NB4 (cell line): ENCODE measurements at places on chromosomes 12 and 14.
A peak's percentile ranks its signal among the peaks of the same experiment; 100 is the strongest.

- DNase-seq = no peak
Measured at GRCh38 chr12:75725521-75726111, 214.2 kb upstream of the KRR1 start.

- DNase-seq = peak; percentile 47
Measured at GRCh38 chr14:99360774-99361595, 89.0 kb upstream of the BCL11B start.

DNA sequence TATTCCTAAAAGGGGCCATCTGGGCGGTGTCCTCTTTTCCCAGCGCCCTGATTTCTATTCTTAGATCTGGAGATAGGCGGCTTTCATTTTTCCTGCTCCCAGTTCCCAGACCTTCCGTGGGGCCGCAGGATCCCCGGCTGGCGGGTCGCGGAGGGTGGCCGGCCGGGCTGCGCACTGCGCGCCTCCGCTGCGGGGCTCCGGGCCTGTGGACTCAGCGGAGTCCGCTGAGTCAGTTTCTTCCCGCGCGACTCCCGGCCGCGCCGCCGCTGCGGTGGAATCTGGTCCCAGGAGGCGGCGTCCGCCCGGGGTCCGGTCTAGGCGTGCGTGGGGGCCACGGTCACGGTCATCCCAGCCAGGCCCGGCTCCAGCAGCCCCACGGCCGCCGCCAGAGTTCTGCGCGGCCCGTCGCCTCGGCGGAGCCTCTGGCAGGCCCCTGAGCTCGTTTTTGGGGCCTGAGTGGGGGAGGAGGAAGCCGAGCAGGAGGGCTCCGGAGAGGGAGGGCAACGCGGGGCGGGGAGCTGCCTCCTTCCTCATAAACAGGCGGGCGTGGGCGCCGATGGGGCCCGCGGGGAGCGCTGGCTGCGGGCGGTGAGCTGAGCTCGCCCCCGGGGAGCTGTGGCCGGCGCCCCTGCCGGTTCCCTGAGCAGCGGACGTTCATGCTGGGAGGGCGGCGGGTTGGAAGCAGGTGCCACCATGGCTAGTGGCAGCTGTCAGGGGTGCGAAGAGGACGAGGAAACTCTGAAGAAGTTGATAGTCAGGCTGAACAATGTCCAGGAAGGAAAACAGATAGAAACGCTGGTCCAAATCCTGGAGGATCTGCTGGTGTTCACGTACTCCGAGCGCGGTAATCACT lies at the start of gene LRRK2:
TSS of gene LRRK2 (plus strand) at position 559 of the 853 bp plus-strand sequence. CDS start at position 694, 135 bp downstream.
- DNase-seq = peak; percentile 98

DNA sequence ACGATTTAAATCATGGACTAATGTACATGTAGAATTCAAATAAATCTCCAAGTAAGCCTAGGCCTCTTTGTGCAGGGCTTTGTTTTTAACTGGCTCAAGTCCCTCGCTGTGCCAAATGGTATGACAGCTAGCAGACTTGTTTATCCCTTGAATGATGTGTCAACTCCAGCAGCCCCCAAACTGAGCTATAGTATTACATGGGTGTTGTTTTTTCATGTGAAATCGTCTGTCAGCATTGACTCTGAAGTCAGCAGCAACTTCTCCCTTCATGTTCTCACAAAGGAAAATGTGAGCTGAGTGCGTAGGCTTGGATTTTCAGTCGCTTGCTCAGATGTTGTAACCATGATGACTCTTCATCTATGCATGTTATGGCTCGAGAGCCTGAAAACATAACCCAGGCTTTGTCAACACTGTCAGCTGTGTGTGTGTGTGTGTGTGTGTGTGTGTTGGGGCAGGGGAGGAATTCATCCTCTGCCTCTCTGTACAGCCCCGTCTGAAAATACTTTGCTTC lies 73.3 kb downstream of the PTHLH start:
- no peak for DNase-seq

- peak; percentile 78 for DNase-seq
Measured at GRCh38 chr12:80937391-80938238, at the start of gene LIN7A. Gene LIN7A, minus strand, starts transcription at chr12:80937934. Its CDS starts 212 bp downstream, at chr12:80937722.

DNA sequence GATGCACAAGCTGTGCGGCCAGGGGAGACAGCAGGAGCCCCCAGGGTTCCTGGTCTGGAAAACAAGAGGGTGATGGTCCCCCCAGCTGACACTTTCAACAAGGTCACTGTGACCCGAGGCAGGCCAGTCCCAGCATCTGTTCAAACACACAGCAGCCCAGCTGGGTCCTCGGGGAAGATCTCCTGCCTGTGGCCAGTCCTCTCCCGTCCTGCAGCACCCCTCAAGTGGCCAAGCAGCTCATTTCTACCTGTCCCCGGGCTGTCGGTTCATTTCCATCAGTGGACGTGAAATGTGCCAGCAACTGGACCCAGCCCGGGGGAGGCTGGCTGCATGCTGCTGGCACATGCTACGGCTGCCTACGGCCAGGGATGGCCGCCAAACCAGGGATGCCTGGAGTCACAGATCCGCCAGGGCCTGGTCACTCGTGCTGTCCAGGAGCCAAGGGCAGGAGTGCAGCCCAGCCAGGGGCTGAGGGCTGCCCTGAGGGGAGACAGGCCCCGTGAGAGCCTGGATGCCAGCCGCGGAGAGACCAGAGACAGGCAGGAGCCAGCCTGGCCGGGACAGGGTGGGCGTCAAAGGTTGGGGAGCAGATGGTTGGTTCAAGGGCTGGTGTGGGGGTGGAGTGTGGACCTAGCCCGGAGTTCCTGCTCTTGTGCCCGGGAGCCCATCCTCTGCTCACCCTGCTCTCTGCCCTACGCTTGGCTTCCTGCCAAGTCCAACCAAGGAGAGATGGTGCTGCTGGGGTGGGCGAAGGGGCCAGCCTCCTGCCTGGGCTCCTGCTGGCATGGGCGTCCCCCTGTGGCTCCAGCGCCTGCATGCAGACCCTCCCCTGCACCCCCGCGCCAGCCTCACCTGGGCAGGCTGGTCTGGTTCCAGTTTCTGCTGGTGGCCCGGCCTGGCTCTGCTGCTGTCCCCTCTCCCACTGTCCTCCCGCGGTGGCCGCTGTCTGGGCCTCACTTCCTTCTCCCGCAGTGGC lies 143.8 kb downstream of the ADGRD1 start:
- no peak for DNase-seq

- DNase-seq = no peak
Measured at GRCh38 chr14:32403688-32404087, 74.6 kb downstream of the AKAP6 start.

DNA sequence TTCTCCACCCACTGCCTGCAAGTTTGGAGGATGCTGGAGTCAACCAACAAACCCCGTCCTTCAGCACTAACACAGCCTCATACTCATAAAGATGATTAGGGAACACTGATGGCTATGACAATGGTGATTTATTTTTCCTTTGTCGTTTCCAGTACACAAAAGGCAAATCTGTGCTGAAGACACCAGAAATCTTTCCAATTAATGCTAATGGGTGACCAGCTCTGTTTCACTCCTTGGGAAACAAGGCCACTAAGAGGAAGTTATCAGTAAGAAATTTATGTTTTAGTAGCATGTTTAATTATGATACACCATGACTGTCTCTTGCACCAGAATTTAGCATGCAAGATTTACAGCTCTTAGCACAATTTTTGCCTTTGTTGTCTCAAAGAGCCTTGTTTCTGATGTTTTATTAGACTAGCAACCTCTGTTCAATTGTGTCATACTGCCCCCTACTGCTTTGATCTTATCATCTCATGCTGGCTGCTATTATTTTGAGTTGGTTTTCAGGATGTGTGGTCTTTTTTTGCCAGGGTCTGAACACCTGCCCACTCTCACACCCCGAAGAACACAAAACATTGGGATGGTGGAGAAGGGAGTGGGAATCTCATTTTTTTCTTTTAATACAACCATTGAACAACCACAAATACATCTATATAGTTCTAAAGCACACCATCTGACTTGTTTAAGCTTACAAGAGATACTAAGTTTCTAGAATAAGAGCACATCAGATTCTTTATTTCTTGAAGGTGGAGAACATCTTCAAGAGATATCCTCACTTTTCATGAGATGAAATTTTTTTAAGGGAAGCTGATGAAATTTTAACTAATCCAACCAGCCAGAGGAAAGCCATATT lies 160.9 kb downstream of the SPTSSA start:
- peak; percentile 53 for DNase-seq

DNA sequence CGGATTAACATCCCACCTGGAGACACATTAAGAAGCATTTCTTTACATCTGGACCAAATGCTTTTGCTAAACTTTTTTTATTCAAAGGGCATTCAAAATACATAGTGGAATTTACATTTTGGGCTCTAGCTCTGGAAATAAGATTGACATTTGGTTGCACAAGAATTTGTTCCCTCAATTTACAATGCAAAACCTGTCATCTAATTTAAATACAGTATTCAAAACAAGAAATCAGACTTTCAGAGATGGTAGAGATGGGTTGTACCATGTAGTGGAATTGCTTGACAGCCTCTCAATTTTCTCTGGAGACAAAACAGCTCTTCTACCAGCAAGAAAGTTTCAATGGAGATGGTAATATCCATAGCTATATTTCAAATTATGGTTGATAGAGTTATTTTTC lies 275.8 kb downstream of the ATP23 start:
- no peak for DNase-seq

DNA sequence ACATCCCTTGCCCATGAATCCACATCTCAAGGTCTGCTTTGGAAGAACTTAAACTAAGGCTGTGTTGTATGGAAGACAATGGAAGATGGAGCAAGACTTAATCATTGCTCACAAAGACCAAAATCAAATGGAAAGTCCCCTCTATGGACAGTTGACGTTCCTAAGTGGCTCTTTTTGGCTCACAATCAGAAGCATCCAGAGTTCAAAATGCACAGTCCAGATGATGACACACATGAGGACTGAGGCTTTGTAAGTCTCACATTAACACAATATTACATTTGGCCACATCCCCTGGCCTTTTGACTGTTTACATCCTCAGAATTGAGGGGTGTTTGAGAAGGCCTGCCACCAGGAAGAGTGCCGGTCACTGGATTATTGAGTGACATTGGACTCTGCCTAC lies 122.3 kb upstream of the CPM start:
- no peak for DNase-seq

DNA sequence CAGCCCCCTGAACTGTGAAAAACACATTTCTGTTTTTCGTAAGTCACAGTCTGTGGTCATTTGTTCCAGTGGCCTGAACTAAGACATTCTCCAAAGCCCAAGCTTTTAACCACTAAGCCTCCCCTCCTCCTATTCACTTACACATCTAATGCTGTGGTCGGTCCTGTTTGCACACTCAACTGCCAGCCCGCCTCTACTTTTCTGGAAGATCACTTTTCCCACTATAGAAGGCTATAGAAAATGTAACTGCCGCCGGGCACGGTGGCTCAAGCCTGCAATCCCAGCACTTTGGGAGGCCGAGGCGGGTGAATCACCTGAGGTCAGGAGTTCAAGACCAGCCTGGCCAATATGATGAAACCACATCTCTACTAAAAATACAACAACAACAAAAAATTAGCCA lies 524.7 kb upstream of the TMEM132C start:
- no peak for DNase-seq

GRCh38 chr14:93110856-93111419 lies 4.8 kb downstream of the ITPK1 start:
- no peak for DNase-seq

- no peak for DNase-seq
Measured at GRCh38 chr14:22095860-22096513, 422.4 kb upstream of the OR4E1 start.

DNA sequence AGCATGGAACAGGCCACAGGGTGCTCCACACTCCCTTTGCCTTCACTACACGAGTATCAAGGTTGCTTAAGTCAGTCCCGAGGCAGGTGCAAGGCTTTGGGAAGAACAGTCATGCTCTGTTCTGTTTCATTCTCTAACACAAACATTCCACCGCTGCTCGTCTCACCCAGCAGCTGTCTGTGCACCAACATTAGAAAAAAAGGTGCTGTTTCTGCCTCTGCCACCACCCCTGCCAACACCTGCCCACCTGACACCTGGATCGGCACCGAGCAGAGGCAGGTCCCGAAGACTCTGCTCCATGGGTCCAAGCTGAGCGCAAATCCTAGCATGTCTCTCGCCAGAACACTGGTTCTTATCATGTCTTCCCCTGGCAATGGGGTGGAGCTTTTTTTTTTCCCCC lies 347.7 kb downstream of the TMEM132D start:
- DNase-seq = no peak

DNA sequence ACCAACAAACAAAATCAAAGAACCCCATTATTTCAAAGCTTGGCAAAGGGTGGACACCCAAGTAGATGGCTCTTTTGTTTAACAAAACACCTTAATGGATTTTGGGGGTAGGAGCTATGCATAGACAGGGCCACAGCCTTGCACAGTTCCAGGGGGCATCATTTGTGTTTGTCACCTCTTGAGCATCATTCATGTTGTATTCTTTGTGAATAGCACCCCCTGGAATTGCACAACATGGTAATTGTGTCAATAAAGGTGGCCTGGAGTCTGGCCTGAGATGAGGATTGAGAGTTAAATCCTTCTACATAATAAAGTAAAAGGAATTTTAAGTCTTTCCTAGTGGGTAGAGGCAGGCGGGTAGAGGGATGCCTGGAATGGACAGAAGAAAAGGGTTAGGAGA lies 3.3 kb upstream of the FRS2 start:
- no peak for DNase-seq

GRCh38 chr14:103023881-103024473 lies 33.4 kb downstream of the CDC42BPB start:
- peak; percentile 38 for DNase-seq

- no peak for DNase-seq
Measured at GRCh38 chr12:48925304-48926011, at the start of gene FKBP11. Gene FKBP11, minus strand, starts transcription at chr12:48925492. Its CDS starts 64 bp downstream, at chr12:48925428.

DNA sequence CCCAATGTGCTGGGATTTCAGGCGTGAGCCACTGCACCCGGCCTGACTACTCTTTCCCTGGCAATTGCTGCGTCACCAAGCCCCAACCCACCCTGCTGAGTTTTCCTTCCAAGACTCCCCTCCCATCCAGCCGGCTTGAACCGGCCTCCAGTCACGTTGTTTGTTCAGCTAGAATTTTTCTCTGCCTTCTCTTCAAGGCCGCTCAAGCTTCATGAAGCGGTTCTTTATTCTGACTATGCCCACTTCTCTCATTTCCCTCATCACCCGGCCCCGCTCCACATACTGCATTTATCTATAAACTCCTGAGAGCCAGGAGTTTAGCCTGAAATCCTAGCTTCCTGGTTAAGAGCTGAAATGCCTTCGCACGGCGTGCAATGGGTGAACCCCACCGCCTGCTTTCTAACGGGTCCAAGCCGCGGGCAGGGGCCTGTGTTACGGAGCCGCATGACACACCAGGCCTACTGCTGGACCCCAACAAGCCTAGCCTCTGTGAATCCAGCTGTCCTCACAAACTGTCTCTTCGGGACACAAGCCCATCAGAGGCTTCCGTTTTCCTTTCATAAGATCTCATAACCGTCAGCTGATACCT lies 999 bp upstream of the DCAF4 start:
- no peak for DNase-seq

DNA sequence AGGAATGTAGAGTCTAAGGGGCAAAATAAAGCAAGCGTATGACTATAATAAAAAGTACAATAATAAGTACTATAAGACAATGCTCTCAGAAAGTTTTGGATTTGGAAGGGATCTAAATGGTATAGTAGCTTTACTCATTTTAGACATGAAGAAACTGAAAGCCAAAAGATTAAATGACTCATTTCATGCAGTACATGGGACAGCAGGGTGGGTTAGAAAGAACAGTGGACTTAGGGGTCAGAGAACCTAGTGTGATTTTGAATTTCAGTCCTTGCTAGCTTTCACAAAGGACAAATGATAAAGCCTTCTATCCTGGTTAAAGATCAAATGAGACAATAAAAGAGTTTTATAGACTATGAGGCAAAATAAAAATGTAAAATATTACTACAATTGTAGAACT lies 6.8 kb upstream of the LEMD3 start:
- no peak for DNase-seq
